ENCODE measurements at places on chromosomes 13 and 19.

GRCh38 chr19:3656747-3657394, 30.3 kb upstream of the CACTIN start:
- DNase-seq: no peak

GRCh38 chr13:25687471-25688225, 315.9 kb downstream of the ATP8A2 start:
- DNase-seq: no peak

- DNase-seq: no peak
These were observed 341.3 kb downstream of the GPC5 start for GRCh38 chr13:91739751-91740150.

GRCh38 chr19:35433448-35433847, 14.6 kb upstream of the FFAR2 start:
- DNase-seq: no peak

DNA sequence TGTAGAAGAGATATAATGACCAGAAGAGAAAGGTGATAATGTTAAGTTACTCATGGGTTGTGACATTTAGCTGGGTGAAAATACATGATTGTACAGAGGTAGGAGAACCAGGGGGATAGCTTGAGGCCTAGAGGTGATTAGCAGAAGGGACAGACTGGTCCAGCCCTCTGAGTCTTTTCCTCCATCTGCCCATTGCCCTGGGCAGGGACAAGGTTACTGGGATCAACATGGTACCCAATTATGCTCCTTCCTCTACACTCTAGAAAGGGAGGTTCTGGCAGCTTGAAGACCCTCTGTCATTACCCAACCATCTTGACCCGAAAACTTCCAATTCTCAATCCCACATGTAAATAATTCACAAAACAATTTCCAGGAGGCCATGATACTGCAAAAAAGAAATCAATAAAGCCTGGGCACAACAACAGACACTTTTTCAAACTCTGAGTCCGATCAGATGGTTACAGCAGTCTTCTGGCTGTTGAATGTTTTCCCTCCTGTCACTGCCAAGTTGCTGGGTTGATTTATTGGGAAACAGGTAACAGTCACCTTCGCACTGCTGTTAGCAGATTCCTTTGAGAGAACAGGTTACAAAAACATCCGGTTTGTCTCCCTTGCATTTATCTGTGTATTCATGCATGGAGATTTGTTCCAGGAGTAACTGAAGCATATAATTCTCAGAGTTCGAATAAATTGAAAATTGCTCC, 239.1 kb upstream of the HTR2A start:
- no peak for DNase-seq
